ENCODE measurements at places on chromosomes 7 and 10. TPM values are rescaled to one million over a fixed set of nuclear protein-coding genes. Genes with fewer than 3 reads are reported as not detected.

- DNase-seq: no peak
- H3K4me1 ChIP-seq: no peaks in the 10 kb centered on the region
- peaks cover 2% of the 10 kb centered on the region for H3K36me3 ChIP-seq
- H3K27ac ChIP-seq: no peak overlapping the region
These were observed 1216.4 kb downstream of the CNTNAP2 start for GRCh38 chr7:147332988-147333387.

The ZNF789 gene
- 7.3 TPM for total RNA-seq

The GALNT11 gene
- total RNA-seq: 62.1 TPM

DNA sequence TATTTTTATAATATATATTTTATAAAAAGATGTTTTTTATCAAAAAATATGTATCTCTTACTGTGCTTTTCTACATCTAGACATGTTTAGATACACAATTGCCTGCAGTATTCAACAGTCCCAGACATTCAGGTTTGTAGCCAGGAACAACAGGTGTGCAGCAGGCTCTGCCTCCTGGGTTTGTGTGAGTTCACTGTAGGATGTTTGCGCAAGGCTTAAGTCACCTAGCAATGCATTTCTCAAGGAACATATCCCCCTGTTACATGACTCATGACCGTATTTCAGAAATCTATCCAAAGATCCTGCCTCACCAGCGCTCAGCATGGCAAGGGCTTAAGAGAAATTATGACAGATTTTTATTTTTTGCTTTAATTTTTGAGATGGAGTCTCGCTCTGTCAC, 41.5 kb downstream of the PITRM1 start:
- H3K36me3 ChIP-seq: peaks cover 40% of the 10 kb centered on the region
- no peaks in the 10 kb centered on the region for H3K27me3 ChIP-seq
- peaks cover 16% of the 10 kb centered on the region for H3K4me1 ChIP-seq
- no peak overlapping the region for H3K27ac ChIP-seq
- no peak for DNase-seq
- H3K4me3 ChIP-seq: no peak overlapping the region

The SGCE gene
- 76.8 TPM for total RNA-seq

DNA sequence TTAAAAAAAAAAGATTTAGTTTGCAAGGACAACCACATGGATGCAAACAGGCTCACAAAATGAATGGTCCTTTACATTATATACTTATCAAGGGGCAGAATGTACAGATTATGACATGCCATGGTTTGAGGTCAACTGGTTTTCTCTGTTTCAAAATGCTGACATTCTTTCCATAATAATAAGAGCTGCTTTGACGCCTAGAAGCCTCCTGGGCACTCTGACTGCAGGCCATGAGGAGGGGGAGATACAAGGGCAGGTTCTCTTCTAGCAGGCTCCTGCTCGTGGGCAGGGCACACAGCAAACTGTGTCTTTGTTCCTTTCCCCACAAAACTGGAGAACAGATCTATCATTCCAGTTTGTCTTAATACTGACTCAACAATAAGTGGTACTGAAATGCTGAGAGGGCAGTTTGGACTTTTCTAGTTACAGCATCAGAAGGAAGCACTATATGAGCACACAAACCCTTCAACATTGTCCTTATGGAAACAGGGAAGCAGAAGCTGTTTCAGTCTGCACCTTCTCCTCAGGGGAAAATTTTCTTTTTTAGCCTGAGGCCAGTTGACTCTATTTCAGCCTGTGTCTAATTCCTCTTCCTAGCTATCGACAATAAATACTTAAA, 314.9 kb upstream of the AOAH start:
- no peaks in the 10 kb centered on the region for H3K36me3 ChIP-seq
- H3K4me3 ChIP-seq: no peak overlapping the region
- no peaks in the 10 kb centered on the region for H3K4me1 ChIP-seq
- no peak overlapping the region for H3K27ac ChIP-seq

GRCh38 chr10:49783645-49784044, 21.5 kb upstream of the OGDHL start:
- peaks cover 4% of the 10 kb centered on the region for H3K4me1 ChIP-seq
- peaks cover 22% of the 10 kb centered on the region for H3K27me3 ChIP-seq
- no peak overlapping the region for H3K27ac ChIP-seq
- no peaks in the 10 kb centered on the region for H3K36me3 ChIP-seq

The SFRP4 gene
- 0.41 TPM for total RNA-seq

DNA sequence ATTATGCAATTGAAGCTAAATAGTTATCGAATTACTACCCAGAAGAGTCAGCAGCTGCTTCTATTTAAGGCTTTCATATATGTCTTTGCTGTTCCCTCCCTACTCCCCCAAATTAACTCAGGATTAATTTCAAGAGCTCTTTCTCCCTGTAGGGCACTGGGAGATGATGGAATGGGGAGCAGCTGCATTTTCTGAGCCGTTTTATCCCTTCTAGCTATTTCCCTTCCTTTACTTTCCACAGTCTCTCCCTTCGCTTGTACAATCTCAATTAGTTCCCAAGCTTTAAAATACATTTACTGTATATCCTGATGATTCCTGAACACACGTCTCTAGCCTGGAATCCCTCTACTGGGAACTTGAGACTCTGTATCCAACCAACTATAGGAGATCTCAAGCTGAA, 19.8 kb upstream of the TSPAN12 start:
- no peak overlapping the region for H3K4me3 ChIP-seq
- DNase-seq: no peak
- H3K27ac ChIP-seq: no peak overlapping the region
- peaks cover 7% of the 10 kb centered on the region for H3K27me3 ChIP-seq
- peaks cover 5% of the 10 kb centered on the region for H3K4me1 ChIP-seq

DNA sequence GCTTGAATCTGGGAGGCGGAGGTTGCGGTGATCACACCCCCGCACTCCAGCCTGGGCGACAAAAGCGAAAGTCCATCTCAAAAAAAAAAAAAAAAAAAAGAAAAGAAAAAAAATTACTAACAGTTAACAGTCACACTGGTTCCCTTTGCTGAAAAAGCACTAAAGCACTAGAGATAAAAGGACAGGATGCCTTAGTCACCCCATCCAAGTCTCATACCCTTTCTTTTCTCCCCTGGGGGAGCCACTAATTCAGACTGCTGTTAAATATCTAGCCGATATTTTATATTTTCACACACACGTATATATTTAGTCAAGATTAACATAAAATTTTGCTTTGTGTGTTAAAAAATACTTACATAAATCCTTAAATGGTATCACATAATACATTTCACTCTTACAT, 25.2 kb downstream of the BAIAP2L1 start:
- H3K4me3 ChIP-seq: no peak overlapping the region
- no peak for DNase-seq
- H3K27me3 ChIP-seq: no peaks in the 10 kb centered on the region
- H3K27ac ChIP-seq: no peak overlapping the region

GRCh38 chr10:71419750-71420149, 23.0 kb downstream of the CDH23 start:
- H3K4me1 ChIP-seq: no peaks in the 10 kb centered on the region
- H3K27ac ChIP-seq: no peak overlapping the region
- no peaks in the 10 kb centered on the region for H3K36me3 ChIP-seq
- H3K27me3 ChIP-seq: peaks cover 49% of the 10 kb centered on the region
- H3K4me3 ChIP-seq: no peak overlapping the region

The CAMK2B gene
- total RNA-seq: 0.27 TPM

- DNase-seq: no peak
- no peak overlapping the region for H3K4me3 ChIP-seq
- H3K27ac ChIP-seq: peak overlapping the region; percentile 80
These were observed 24.9 kb downstream of the RGR start for GRCh38 chr10:84269773-84270172.

The ANKRD30A gene
- not detected for total RNA-seq

GRCh38 chr7:153423210-153423590, 629.0 kb upstream of the DPP6 start:
- H3K36me3 ChIP-seq: no peaks in the 10 kb centered on the region
- no peak overlapping the region for H3K27ac ChIP-seq
- no peak for DNase-seq
- no peaks in the 10 kb centered on the region for H3K27me3 ChIP-seq
- no peaks in the 10 kb centered on the region for H3K4me1 ChIP-seq
- no peak overlapping the region for H3K4me3 ChIP-seq

DNA sequence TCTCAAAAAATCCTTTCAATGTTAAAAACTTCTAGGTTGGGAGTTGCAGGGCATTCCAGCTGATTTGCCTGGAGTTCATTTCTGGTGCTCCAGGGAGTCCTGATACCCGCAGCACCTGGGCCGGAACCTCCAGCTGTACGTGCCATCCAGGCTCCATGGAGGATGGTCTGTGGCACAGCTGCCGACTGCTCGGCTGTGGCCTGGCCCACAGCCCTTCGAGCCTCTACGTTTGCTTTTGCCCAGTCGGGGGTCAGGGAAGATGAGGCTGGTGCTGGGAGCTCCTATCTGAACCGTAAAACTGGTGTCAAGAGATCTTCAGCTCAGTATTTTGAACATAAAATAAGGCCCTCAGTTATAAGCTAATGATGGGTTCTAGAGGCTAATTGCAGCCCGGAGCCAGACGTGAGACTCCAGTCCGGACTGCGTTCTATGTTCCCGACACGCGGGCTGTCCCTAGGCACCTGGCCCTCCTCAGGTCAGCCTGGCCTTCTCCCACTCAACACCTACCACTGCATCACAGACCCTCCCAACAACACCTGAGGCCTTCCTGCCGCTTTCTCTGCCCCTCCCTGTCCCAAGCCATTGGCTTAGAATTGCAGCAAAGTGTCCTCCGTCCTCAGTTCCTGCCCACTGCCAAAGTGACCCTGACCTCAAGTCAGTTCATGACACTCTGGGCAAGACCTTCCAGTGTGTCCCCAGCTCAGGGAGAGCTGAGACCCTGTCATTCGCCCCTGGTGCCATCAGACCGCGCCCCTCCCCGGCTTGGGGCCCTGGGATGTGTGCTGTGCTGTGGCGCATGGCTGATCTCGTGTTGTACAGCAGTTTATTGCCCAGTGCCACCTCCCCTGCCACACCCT, 64.2 kb upstream of the DNAJB6 start:
- H3K27me3 ChIP-seq: no peaks in the 10 kb centered on the region
- peaks cover 21% of the 10 kb centered on the region for H3K36me3 ChIP-seq
- H3K27ac ChIP-seq: peak overlapping the region; percentile 97
- peaks cover 44% of the 10 kb centered on the region for H3K4me1 ChIP-seq
- no peak overlapping the region for H3K4me3 ChIP-seq

The STK17A gene
- total RNA-seq: 35.0 TPM

The TMEM130 gene
- total RNA-seq: 19.3 TPM

- H3K4me3 ChIP-seq: no peak overlapping the region
- H3K27ac ChIP-seq: peak overlapping the region; percentile 73
- peaks cover 73% of the 10 kb centered on the region for H3K4me1 ChIP-seq
- H3K27me3 ChIP-seq: no peaks in the 10 kb centered on the region
- no peaks in the 10 kb centered on the region for H3K36me3 ChIP-seq
- DNase-seq: no peak
These were observed 142.6 kb downstream of the TWIST1 start for GRCh38 chr7:18974803-18975202.

The PAPOLB gene
- total RNA-seq: not detected

The RAPGEF5 gene
- total RNA-seq: 0.53 TPM

- no peak overlapping the region for H3K4me3 ChIP-seq
- no peaks in the 10 kb centered on the region for H3K4me1 ChIP-seq
- peaks cover 12% of the 10 kb centered on the region for H3K27me3 ChIP-seq
- no peak for DNase-seq
These were observed 111.5 kb upstream of the PHYHIPL start for GRCh38 chr10:59064759-59065539.

The HTR5A gene
- total RNA-seq: not detected

The ELN gene
- 8,224 TPM for total RNA-seq

The MACROH2A2 gene
- 22.9 TPM for total RNA-seq

The ALOX5 gene
- total RNA-seq: not detected

- H3K36me3 ChIP-seq: no peaks in the 10 kb centered on the region
- H3K27ac ChIP-seq: no peak overlapping the region
- peaks cover 2% of the 10 kb centered on the region for H3K27me3 ChIP-seq
- H3K4me3 ChIP-seq: no peak overlapping the region
These were observed 227.6 kb downstream of the ANKRD7 start for GRCh38 chr7:118452128-118452527.

- no peak overlapping the region for H3K4me3 ChIP-seq
- no peak overlapping the region for H3K27ac ChIP-seq
- peaks cover 20% of the 10 kb centered on the region for H3K4me1 ChIP-seq
These were observed 36.7 kb downstream of the DNAJB6 start for GRCh38 chr7:157373493-157373892.

The LIPN gene
- total RNA-seq: not detected

The APBB1IP gene
- not detected for total RNA-seq

- no peak for DNase-seq
- H3K27me3 ChIP-seq: peaks cover 7% of the 10 kb centered on the region
- H3K27ac ChIP-seq: no peak overlapping the region
- H3K4me3 ChIP-seq: no peak overlapping the region
- no peaks in the 10 kb centered on the region for H3K4me1 ChIP-seq
These were observed 50.5 kb downstream of the MRPL32 start for GRCh38 chr7:42982604-42983115.

The KCNIP2 gene
- 1.8 TPM for total RNA-seq

GRCh38 chr7:19107356-19108146, 9.9 kb downstream of the TWIST1 start:
- H3K27ac ChIP-seq: peak overlapping the region; percentile 99
- DNase-seq: no peak
- peaks cover 59% of the 10 kb centered on the region for H3K4me1 ChIP-seq
- no peaks in the 10 kb centered on the region for H3K27me3 ChIP-seq
- peak overlapping the region; percentile 91 for H3K4me3 ChIP-seq
- H3K36me3 ChIP-seq: no peaks in the 10 kb centered on the region

DNA sequence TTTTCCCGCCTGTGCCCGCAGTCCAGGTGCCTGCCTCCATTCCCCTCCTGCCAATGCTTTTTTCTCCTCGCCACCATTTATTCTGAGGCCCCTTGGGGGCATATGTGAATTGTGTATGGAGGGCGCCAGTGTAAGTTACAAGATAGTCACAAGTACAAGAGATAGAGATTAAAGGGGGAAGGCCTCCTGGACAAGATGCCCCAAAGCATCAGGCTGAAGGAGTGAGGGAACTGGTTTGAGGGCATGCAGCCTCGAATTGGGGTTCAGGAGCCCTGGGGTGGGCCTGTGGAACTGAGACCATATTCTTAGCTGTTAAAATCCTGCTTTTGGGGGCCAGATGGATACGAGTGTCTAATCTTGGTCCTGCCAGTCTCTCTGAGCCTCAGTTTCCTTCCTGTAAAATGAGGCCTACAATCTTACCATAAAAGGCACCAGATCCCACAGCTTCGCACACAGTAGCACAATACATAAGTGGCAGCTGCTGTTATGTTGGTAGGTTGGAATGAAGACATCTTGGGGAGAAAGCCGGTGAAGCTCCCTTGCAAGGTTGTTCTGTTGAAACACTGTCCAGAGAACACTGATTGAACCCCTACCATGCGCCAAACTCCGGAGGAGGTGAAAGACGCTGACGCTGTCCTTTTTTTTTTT, 545 bp upstream of the COMTD1 start:
- DNase-seq: no peak
- peaks cover 8% of the 10 kb centered on the region for H3K4me1 ChIP-seq
- H3K27ac ChIP-seq: no peak overlapping the region
- peaks cover 7% of the 10 kb centered on the region for H3K36me3 ChIP-seq
- H3K27me3 ChIP-seq: no peaks in the 10 kb centered on the region

The SPAG6 gene
- total RNA-seq: not detected

DNA sequence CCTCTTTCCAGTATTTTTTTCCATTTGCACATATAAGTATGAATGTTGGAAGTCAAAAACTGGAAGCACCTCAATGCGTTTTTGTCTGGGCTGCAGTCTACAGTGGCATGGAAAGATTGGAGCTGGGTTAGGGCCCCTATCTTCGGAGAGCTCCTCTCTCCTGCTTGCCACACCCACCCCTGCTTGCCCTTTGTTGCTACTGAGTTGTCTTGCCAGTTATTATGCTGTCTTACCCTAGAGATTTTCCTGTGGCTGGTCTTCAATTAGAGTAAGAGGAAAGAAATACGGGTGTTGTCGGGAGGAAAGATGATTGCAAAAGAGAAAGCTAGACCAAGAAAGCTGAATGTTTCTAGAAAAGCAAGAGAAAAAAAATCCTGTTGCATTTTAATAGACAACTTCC, 228.9 kb upstream of the CELF2 start:
- peaks cover 2% of the 10 kb centered on the region for H3K36me3 ChIP-seq
- no peaks in the 10 kb centered on the region for H3K27me3 ChIP-seq
- H3K4me3 ChIP-seq: no peak overlapping the region
- DNase-seq: no peak

The CLDN3 gene
- 0.32 TPM for total RNA-seq
